NCI-H345 (cell line): ENCODE measurements at places on chromosomes 16 and 17.

GRCh38 chr16:89320782-89321501 is 103.4 kb downstream of the ZNF778 start:
- peak; percentile 60 for DNase-seq

DNA sequence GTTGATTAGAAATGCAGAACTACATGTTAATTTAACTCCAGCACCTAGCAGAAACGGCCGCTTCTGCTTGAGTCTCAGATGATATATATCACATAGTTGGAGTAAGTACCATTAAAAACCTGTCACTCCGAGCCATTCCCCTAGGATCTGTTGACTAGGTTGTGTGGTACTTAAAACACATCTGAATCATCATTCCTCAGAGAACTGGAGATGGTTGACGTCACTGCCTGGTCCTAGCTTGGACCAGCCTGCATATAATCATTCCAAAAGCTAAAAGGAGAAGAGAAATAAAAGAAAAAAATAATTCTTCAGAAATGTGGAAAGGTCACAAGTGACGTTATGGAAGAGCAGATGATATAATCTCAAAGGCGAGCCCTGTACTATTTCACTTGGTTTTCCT is 31.3 kb upstream of the RASL10B start:
- DNase-seq: no peak

DNA sequence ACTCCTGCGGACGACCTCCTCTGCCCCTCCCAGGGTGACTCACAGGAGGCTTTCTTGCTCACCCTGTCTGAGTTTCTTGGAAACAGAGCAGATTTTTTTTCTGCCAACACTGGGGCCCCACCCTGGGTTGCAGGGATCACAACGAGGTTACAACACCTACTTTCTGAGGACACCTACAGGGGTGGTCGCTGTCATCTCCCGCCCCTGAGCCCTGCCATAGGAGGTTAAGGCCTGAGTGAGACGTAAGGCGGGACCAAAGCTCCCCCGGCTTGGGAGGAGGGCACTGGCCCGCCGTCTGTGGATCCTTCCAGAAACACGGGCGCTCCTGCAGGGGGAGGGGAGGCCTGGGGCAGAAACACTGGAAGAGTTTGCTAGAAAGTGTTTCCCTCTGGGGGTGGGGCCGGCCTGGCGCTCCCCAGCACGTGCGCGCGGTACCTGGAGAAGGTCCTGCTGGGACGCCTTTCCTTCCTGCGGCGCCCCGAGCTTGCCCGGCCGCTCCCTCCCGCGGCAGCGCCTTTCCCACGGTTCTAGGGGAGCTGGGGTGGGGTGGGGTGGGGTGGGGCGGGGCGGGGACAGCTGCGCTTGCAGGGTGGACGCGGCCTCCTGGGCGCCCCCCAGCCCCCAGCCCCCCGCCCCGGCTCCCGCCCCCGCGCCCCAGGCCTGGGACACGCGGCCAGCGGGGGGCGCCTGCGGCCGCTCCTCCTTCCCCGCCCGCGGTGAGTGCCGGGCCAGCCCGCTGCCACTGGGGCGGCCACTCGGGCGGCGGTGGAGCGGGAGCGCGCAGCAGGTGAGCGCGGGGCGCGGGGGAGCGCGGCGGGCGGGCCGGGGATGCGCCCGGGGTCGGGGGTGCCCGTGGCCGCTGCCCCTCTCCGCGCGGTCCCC is 20.7 kb upstream of the ADCY7 start:
- DNase-seq: peak; percentile 15

DNA sequence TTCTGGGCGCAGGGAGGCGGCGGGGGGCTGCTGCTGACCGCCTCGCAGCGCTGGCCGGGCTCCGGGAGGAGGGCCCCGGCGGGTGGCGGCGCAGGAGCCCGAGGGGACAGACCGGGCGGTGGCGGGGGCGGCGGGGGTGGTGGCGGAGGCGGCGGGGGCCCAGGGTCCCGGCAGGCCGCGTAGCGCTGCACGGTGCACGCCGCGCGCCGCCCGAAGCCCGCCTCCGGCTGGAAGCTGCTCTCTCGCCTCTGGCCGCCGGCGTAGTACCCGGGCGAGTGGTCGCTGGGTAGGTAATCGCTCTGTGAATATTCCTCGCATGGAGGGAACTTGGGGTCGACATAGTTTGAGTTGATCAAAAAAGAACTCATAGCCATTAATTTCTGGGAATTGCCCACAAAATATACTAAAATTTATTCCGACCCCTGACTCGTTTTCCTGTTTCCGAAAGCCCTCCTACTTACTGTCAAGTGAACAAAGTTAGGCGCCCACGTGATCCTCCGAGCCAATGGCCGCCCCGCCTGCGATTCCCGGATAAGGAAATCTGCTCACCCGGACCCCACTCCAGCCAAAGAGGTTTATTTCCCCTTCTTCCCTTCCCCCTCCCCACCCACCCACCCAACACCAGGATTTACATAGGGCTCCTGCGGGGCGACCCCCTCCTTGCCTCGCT is at the start of gene HOXB4:
Gene HOXB4 (minus strand): TSS at position 405 of the 670 bp plus-strand sequence. CDS start 31 bp downstream, at position 374.
- DNase-seq: peak; percentile 16

- DNase-seq: no peak
These were observed 204.7 kb upstream of the CIBAR2 start for GRCh38 chr16:85316944-85317343.

DNA sequence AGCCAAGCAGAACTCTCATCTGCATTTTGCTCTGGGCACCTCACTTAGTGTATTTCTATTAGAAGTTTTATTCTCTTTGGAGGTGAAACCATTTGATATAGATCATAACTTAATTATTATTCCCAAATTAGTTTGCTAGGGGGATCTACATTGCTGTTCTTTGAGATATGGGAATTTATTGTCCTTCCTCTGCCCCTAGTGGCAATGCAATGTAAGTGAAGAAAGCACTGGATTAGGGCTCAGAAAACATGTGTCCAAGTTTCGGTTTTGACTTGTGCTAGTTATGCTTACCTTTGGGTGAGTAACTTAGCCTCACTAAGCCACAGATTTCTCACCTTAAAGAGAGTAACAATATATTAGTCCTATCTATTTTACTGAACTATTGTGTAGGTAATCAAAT is 2.9 kb downstream of the KRT39 start:
- no peak for DNase-seq

GRCh38 chr16:85936816-85937215 is 37.9 kb downstream of the IRF8 start:
- DNase-seq: no peak

DNA sequence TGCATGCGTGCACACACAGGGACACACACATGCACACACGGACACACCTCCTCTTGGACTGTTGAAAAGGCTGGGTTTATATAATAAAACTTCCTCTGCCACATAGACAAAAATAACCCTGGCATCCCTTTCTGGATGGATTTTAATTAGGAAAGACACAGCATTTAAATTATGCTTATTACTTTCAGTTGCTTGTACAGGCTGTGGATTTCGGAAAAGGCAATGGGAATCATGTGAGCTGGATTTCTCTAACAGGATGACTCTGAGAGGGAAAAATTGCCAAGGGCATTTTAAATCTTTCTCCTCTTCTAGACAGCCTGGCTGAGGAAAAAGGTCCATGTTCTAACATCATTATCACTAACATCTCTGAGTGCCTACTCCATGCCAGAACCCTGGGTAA is 75.9 kb downstream of the HLF start:
- no peak for DNase-seq

DNA sequence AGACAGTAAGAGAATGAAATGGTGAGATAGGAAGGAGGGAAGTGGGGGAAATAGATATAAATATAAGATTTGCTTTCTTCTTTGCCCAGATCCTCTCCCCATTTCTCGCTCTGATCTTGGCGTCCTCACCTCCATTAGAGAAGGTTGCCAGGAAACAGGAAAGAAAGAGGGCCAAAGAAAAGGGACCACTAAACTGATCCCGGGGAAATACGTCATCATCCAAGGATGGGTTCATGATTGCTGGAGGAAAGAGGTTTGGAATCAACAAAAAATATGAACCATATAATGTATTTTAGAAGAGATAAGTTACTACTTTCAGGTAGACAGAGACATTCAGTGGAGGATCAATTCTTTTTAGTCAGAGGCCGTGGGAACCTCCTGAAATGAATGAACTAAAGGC is 536.0 kb downstream of the HAPSTR1 start:
- DNase-seq: no peak

- no peak for DNase-seq
These were observed 225.2 kb upstream of the MPHOSPH6 start for GRCh38 chr16:82395212-82395611.

GRCh38 chr17:82373731-82374625 is 2.4 kb downstream of the UTS2R start:
- DNase-seq: no peak

DNA sequence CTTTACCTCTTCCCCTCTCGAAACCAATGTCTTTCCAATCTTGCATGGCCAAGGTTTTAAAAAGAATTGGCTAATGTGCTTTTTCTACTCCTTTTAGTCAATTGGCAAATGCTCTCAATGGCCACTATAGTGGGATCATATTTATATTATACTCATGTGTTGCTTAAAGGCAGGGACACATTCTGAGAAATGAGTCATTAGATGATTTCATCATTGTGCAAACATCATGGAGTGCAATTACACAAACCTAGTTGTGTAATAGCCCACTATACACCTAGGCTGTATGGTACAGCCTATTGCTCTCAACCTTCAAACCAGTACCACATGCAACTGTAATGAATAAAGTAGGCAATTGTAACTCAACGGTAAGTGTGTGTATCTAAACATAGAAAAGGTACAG is 180.9 kb downstream of the HS3ST3A1 start:
- no peak for DNase-seq

GRCh38 chr16:3058139-3059030 is 7.1 kb upstream of the IL32 start:
- DNase-seq: peak; percentile 30

- peak; percentile 89 for DNase-seq
These were observed 7.9 kb downstream of the KDM6B start for GRCh38 chr17:7841915-7842379.

DNA sequence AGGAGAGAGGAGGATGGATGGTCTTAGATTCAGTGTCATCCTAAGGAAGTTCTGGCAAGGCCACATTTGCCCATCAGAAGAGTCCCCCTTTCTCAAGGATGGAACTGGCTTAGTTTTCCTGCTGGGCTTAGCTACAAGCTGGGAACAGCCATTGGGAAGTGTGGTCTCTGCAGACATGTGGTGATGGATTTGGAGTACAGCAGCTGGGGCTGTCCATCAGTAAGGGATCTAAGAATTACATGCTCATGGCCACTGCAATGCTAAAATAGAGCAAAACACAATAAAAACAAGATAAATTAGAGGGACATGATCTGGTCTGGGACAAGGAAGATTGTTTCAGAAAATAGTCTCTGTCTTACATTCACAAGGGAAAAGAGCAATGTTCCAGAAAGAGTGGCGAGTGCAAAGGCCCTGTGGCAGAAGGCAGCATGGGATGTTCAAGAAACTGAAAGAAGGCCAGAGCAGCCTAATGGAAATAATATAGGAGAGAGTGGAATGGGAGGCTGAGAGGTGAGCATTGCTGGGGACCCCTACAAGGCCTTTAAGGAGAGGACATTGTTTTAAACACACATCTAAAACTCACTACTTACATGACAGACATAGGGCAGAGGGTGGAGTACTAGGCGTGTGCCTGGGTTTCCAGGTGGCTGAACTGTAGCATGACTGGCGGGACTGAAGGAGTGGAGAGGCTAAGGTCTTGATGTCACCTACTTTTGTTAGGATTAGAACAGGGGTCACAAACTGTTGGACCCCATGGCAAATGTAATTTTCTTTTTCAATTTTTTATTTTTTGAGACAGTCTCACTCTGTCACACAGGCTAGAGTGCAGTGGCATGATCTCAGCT is 17.0 kb upstream of the TOX3 start:
- no peak for DNase-seq

GRCh38 chr16:87735270-87736007 is 30.3 kb downstream of the KLHDC4 start:
- no peak for DNase-seq

DNA sequence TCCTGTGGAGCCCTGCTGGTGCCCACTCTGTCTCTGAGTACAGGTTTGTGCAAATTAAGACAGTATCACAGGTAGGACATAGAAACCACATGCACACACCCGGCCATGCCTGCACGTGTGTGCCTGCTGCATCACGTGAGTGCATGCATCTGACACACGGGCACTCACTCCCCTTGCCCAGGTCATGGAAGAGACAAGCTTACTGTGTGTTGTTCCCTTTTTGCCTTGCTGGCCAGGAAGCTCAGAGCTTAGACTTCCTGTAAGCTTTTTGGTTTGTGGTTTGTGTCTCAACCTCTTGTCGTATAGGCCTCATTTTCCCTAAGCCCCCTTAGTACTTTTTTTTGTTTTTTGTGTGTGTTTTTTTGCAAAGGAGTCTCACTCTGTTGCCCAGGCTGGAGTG is 25.0 kb downstream of the ZNF469 start:
- DNase-seq: no peak

- no peak for DNase-seq
These were observed 55.9 kb downstream of the NSRP1 start for GRCh38 chr17:30172560-30172959.

DNA sequence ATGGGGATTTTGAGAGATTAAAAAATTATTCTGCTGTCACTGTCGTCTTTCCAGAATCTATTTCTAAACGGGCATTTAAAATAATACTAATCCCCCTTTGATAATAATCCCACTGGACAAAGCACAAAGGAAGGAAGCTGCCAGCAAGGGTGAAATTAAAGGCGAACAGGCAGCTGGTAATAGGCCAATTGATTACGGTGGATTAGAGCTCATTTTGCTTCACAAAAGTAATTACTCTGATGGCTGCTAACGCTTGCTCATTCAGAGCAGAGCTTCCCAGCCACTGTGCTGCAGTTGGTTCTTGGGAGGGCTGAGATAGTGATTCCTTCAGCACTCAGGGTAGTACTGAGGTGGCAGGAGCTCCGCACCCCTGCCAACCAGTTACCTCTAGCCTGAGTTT is 205.7 kb downstream of the SNX29 start:
- no peak for DNase-seq

- DNase-seq: no peak
These were observed 111.7 kb downstream of the WWOX start for GRCh38 chr16:78211020-78211599.

- no peak for DNase-seq
These were observed 259.0 kb downstream of the CPPED1 start for GRCh38 chr16:12544477-12545296.

GRCh38 chr16:27721531-27722181 is 171.7 kb downstream of the KATNIP start:
- no peak for DNase-seq

GRCh38 chr16:25157271-25157875 is 45.8 kb downstream of the LCMT1 start:
- no peak for DNase-seq

DNA sequence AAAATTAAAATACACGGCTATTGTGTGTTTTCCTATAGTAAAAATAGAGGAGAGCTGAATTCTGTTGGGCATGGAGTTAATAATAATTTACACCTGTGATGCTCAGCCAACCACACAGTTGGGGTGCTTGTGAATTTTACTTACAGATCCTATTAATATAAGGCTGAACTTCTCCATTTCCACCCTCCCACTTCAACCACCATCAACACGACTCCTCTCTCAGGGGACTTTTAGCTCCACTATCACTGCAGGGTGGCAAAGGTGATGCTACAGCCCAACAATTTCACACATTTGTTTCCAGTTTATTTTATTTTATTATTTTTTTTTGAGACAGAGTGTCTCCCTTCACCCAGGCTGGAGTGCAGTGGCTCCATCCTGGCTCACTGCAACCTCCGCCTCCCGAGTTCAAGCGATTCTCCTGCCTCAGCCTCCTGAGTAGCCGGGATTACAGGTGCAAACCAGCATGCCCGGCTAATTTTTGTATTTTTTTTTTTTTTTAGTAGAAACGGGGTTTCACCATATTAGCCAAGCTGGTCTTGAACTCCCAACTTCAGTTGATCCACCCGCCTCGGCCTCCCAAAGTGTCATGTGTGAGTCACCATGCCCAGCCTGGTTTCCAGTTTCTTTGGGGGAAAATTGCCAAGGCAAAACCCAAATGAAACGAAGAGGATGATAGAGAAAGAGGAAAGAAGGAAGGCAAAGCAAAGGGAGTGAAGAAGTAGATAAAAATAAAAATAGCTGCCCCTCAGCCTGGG is 57.9 kb downstream of the GNA13 start:
- no peak for DNase-seq
